ENCODE measurements at places on chromosomes 1 and 21.

DNA sequence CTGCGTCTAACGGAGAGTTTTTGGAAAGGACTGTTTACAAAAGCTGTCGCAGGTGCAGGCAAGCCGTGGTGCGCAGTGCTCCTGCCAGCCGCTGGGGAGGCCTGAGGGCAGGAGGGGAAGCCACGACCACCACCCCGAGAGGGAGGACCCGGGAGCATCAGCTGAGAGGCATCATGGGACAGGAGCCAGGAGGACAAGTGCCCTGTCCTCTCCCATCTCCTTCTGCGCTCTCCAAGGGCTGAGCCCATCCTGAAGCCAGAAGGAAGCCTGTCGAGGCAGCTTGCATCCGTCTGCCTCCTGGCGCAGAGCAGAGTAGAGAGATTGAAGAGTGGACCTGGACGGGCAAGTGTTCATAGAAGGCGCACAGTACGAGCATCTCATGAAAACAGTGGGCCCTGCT is 310.9 kb downstream of the KIF26B start:
- no peak for DNase-seq

DNA sequence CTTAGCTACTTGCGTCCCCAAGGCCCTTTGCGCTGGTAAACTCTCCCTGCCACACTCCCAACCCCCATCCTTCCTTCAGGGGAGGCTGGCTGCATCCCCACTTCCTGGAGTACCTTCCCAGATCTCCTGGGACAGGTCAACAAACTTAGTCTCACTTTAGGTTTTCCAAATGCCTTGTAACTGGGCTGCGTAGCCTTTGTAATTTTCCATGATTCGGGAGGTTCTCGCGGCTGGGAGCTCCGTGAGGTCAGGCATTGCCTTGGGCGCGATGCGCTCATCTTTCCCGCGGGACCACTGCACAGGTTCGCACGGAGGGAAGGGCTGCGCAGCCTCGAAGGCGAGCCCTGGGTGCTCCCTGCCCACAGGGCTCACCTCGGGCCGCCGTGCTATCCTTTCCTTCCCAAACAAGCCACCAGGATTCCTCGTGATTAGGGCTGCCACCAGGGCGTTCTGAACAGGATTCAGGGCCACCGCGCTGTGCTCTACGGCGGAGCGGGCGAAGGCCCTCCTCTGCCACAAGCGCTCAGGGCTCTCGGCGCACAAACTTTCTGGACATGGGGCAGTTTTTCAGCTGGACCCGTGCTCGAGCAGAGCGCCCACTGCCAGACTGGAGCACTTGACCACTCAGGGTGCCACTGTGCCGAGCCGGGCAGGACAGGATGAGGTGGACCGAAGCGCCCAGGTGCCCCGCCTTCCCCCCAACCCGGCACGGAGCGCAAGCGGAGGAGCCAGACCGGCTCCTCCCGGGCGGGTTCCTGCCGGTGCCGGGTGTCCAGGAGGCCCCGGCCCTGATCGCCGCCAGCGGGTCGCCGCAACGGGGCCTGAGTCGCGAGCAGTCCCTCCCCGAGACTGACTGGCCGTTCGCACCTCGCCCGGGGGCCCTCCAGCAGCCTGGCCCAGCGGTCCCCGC is 1.1 kb downstream of the TMPRSS2 start:
- no peak for DNase-seq

- DNase-seq = no peak
These were observed 134.8 kb upstream of the DPT start for GRCh38 chr1:168863772-168864171.

DNA sequence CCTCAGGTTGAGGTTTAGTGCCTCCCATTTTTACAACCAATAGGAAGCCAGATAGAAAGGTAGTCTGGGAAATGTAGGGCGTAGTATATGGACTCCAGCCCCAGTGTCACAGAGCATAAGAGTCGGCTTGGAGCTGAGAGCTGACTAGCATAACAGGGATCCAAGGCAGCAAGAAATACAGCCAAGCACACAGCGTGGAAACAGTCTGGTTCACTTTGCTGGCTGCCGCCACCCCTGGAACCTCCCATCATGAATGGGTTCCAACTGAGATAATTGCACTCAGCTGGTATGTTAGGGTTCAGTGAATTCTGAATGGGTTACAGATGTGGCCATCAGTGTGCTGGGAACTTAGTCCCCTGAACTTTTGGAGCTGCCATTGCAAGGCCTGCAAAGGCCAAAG is 76.7 kb upstream of the GPR88 start:
- DNase-seq = no peak

GRCh38 chr1:160006312-160006940 is 25.4 kb downstream of the PIGM start:
- DNase-seq = peak; percentile 73

GRCh38 chr1:203034422-203035110 is 8.3 kb downstream of the PPFIA4 start:
- no peak for DNase-seq

DNA sequence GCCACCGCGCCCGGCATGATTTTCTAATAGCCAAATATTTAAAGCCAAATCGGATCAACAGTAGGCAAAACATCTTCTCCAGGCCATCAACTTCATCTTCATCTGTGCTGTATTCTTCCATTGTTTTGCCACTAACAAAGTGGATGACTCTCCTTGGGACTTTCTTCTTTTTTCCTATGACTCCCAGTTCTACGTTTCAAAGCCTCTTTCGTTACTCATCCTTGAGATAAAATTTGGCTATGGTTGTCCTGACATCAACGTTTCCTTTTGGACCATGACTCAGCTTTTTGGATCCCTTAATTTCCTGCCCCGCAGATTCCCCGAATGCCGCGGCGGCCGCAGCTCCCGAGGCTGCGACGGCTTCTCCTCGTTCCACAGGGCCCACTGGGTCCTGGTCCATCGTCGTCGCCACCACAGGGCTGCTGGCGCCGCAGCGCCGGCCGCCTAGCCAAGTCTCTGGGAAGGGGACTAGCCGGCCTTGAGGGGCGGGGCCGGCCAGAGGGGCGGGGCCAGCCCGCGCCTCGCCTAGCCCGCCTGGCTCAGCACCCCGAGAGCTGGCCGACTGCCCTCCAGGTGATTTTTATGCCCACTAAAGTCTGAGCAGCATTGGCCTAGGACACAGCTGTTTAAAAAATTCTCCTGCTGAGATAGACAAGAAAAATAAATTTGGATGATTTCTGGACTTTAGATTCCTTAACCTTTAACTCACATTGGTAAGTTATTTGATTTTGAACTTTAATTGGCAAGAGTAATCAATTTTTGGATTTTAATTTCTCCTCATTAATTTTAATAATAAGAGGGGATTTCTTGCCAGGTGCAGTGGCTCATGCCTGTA is 93.9 kb downstream of the ADCY10 start:
- peak; percentile 33 for DNase-seq

DNA sequence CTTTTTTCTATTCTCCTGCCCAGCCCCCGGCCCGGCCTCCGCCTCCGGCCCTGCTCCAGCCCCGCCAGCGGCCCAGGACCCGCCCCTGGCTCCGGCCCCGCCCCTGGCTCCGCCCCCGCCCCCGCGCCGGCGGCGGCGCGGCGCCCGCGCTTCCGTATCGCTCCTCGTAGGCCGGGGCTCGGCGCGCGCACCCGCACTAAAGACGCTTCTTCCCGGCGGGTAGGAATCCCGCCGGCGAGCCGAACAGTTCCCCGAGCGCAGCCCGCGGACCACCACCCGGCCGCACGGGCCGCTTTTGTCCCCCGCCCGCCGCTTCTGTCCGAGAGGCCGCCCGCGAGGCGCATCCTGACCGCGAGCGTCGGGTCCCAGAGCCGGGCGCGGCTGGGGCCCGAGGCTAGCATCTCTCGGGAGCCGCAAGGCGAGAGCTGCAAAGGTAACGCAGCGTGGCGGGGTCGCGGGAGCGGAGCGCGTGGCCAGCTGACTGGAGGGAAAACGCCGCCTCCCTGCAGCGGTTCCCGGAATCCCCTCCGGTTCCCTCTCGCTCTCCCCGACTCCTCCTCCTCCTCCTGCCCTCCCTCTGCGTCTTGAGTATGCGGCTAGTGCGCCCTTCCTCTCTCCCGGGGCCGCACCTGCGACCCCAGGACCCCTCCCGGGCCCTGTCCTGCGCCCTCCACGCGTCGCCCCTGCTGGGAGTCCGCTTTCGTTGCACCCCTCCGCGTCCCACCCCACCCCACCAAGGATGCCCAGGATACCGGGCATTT is at the start of gene IFNAR2:
TSS of gene IFNAR2 (plus strand) at position 155 of the 761 bp plus-strand sequence. CDS start 11,985 bp downstream, outside the sequence.
- peak; percentile 76 for DNase-seq

GRCh38 chr1:17437580-17438317 is 1.7 kb downstream of the RCC2 start:
- peak; percentile 71 for DNase-seq

GRCh38 chr1:22626237-22627157 is 9.9 kb upstream of the C1QA start:
- DNase-seq = no peak

DNA sequence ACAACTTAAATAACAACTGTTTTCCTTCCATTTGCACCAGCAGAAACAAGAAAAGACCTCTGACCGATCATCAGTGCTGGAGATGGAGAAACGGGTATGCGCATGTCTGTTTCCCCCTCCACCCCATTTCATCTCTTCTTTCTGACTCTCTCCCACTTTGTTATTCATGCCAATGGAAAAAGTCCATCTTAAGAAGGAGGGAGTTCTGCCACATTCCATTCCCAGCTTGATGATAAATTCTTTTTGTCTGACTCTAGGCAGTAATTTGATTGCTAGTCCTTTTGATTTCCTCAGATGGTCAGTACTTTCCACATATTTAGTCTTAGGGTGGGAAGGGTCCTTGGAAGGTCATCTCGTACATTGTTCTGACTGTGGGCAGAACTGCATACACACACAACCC is 142.5 kb downstream of the SYT2 start:
- DNase-seq = no peak

- no peak for DNase-seq
These were observed 432 bp upstream of the SIM2 start for GRCh38 chr21:36698385-36698980.

DNA sequence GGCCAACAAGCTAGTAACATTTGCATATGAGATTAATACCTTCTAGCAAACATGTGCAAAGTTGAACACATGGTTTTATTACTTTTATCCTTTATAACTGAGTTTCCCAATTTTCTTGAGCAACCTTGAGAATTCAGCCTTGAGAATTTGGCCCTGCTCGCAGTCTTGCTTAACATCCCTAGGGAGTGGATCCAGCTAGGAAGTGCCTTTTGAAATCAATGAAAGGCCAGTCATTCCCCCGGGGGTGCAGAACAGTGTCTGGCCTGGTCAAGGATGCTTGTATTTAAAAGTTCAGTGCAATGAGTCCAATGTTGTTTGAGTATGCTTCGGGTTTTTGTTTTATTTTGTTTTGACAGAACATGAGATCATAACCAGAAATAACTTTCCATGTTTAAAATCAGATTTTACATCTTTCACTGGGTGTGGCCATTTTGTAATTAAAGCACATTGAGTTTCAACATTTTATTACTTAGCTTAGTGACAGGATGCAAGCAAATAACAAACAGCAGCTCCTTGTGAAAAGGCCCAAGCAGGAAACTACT is 16.7 kb downstream of the PALMD start:
- DNase-seq = no peak

GRCh38 chr1:228275179-228275429 is 67.3 kb downstream of the OBSCN start:
- DNase-seq = peak; percentile 17

DNA sequence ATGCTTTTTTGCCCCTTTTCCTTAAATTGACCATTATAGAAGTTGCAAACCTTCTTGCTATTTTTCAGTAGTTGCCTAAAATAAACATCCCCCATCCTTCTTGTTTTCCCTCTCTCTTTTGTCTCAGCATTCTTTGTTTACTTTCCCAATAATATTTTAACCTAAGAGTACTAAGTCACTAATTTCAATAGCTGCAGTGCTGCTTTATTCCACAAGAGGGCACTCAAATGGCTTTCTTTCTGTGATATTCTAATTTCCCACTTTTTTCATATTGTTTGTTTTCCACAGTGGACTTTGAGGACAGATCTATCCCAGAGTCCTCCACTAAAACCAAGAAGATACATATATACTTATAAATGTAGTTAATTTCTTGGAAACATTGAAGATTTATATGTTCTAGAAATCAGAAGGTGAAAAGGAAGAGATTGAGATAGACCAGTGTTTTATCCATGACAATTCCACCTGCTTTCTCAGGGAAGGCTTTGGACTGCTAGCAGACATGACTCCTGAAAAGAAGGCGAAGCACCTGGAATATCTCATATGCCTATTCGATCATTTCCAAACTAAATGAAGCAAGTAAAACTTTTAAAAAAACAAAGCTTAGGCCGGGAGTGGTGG is 104.8 kb upstream of the GRIK1 start:
- no peak for DNase-seq

GRCh38 chr1:178768423-178768822 is 43.4 kb downstream of the RALGPS2 start:
- peak; percentile 1 for DNase-seq

- DNase-seq = no peak
These were observed 19.2 kb upstream of the VASH2 start for GRCh38 chr1:212930986-212931678.

- no peak for DNase-seq
These were observed 84.4 kb downstream of the UBE4B start for GRCh38 chr1:10117132-10117531.

DNA sequence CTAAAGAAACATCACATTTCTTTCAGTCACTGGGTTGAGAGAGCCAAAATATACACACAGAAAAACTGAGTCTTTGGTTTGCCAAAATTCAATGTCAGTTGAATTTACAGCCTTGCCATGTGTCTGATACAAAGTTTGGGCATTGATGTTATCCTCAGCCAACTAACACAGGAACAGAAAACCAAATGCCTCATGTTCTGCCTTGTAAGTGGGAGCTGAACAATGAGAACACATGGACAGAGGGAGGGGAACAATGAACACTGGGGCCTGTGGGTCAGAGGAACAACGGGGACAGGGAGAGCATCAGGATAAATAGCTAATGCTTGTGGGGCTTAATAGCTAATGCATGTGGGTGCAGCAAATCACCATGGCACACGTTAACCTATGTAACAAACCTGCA is 39.6 kb upstream of the C21orf91 start:
- no peak for DNase-seq

- DNase-seq = no peak
These were observed 257.2 kb upstream of the AJAP1 start for GRCh38 chr1:4397196-4397595.

- no peak for DNase-seq
These were observed 902.9 kb downstream of the LTN1 start for GRCh38 chr21:28089599-28090441.

GRCh38 chr1:183180634-183181056 is 5.4 kb upstream of the LAMC2 start:
- DNase-seq = peak; percentile 19

DNA sequence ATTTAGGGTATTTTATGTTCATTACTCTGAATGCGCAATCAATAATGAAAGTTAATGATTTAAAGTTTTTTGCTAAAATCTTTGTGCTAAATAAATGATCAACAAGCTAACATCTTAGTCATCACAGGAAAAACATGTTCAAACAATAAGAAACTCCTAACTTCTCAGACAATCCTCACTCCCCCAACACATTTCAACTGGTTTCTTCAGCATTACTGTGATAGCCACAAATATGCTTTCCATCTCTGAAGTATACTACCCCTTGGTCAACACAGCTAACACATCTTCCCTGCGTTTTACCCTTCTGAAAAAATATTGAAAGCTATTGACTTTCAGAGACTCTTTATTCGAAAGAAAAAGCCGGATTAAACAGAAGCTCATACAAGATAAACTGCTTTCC is 85.8 kb downstream of the ZNF644 start:
- no peak for DNase-seq

GRCh38 chr1:81834921-81835698 is 34.4 kb downstream of the ADGRL2 start:
- DNase-seq = no peak

GRCh38 chr1:58789322-58789856 is 5.5 kb upstream of the JUN start:
- DNase-seq = no peak
